Fibroblast of skin of left biceps (primary cell): ENCODE measurements at places on chromosomes 4 and X.

DNA sequence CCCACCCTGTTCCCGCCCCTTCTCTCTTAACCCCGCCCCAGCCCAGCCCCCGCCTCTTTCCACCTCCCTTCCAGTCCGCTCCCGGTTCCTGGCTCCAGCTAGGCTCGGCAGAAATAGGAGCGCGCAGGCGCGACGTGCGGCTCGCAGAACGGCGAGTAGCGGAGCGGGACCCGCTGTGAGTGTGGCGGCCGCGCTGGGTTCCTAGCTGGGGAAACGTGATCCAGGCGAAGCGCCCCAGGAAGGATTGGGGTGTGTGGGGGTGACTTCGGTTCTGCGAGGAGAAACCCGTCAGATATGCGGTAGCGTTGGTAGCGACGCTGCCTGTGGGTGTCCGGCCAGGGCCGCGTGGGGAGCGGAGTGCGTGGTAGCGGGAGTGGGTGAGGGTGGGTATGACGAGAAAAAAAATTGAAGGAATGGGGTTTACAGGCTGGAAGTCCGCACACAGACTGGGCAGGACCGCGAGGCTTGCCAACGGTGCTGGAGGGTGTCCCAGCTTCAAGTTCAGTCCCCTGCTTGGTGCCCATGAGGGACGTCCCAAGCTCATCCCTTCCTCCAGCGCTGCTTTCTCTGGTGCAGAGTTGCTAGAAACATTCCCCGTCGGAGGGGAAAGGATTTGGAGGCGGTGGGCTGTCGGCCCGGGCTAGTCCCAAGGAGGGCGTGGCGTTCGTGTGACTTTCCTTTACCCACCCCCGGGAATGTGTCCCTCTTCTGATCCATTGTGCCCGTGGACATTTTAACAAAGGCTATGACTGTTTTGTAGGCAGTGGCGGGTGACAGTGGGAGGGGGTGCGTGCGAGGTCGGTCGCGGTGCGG, at the start of gene PRRG1:
Gene PRRG1 (plus strand): TSS at position 144 of the 813 bp plus-strand sequence. CDS start 56,886 bp downstream, outside the sequence.
- peak; percentile 55 for DNase-seq

GRCh38 chr4:167492007-167492406, 257.7 kb upstream of the SPOCK3 start:
- no peak for DNase-seq

DNA sequence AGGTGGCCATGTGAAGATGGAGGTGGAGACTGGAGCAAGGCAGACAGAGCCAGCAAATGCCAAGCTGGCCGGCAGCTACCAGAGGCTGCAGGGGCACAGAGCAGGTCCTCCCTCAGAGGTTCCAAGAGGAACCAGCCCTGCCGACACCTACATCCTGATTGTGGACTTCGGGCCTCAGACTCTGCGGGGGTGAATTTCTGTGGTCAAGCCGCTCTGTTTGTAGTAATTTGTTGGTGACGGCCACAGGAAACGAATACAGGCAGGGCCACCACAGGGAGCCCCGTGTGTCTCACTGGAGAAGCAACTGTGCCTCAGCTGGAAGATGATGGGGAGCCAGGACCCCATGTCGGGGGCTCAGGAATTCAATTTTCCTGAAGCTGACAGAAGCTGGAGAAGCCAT, 28.3 kb downstream of the ZFYVE28 start:
- no peak for DNase-seq

DNA sequence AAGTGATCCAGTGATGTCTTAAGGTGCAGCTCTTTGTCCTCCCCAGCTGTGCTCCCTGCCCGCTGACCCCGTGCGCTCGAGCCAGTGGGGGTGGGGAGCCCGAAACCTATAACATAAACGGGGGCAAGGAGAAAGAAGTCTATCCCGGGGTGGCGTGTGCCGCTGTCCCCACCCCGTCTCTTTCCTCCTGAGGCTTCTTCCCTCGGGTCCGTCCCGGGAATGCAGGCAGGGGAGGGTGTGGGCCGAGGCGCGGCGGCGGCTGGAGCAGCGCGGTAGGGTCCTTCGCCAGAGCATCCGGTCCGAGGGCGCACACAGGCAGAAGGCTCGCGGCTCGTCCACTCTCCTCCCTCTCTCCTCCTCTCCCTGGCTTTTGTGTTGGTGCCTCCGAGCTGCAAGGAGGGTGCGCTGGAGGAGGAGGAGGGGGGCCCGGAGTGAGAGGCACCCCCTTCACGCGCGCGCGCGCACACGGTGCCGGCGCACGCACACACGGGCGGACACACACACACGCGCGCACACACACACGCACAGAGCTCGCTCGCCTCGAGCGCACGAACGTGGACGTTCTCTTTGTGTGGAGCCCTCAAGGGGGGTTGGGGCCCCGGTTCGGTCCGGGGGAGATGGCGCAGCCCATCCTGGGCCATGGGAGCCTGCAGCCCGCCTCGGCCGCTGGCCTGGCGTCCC, at the start of gene RAB33A:
Gene RAB33A (plus strand): TSS at position 517 of the 681 bp plus-strand sequence. CDS start 101 bp downstream, at position 618.
- DNase-seq: no peak

GRCh38 chrX:110407910-110408545, 49.4 kb downstream of the RTL9 start:
- DNase-seq: no peak

DNA sequence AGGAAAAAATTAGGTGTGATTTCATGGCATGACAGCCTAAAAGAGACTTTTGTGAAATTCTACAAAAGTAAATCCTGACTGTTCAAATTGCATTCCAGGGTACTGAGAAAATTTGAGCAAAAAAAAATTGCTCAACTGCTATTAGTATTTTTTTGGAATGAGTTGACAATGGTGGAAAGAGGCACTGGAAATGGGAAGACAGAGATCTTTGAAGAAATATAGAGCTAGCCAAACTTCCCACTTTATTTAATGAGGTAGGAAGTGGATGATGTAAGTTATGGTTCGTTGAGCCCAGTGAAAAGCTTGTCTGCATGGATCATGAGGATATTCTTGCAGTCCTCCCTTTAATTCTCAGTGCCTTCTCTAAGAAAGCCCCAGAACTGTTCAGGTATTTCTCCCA, 183.8 kb downstream of the PTTG2 start:
- no peak for DNase-seq

DNA sequence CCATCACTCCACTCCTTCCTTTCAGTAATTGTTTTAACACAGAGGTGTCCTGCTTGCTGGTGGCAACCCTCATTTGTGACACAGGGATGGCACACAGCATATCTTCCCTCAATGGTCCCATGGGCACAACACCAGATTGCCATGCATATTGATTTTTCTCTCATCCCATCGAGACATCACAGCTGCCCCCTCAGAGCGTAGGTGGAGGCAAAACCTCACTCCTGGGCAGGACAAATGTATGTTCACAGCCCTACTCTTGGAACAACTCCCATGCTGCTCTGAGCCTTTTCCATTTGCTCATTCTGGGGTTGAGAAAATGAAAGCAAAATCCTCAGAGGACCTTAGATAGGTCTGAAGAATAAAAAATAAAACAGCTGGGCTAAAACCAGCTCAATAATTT, 172.2 kb downstream of the GABRB1 start:
- DNase-seq: no peak

DNA sequence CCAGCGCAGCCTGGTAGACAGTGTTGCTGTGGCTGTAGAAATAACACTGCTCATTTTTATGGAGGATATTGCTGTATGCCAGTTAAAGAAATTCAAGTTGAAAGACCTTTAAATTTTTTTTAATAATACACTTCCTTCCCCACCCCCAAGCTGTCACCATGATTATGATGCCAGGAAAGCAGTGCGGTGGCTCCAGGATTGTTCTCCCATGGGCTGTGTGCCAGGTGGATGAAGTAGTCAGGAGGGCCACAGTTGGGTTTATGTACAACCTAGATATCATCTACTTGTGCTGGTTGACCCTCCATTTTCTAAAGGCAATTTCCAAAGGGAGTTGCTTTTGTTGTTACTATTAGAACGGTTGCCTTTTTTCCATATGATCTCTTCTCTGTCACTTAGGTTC, 136.6 kb downstream of the AFF1 start:
- DNase-seq: no peak

GRCh38 chr4:145786261-145786660, 106.3 kb downstream of the C4orf51 start:
- DNase-seq: no peak
